A549 (cell line): ENCODE measurements at places on chromosomes 16 and 17.

- no peak for DNase-seq
Measured at GRCh38 chr16:57866529-57866918, 64.2 kb upstream of the KIFC3 start.

DNA sequence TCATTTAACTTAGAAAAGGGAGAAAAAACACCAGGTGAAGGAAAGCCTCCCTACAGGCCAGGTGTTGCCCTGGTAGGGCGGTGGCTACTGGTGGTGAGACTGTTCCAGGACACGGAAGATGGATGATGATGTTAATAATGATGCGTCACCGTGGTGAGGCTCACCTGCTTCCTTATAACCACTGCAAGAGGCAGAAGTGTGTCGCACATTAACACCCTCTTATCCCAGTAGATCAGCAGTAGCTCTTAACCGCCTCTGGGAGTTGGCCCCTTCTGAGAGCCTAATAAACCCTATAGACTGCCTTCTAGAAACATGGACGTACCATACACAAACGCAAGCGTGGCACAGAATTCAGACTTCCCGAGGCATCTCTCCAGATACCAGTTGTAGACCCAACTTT, 7.8 kb downstream of the BFAR start:
- DNase-seq = no peak

DNA sequence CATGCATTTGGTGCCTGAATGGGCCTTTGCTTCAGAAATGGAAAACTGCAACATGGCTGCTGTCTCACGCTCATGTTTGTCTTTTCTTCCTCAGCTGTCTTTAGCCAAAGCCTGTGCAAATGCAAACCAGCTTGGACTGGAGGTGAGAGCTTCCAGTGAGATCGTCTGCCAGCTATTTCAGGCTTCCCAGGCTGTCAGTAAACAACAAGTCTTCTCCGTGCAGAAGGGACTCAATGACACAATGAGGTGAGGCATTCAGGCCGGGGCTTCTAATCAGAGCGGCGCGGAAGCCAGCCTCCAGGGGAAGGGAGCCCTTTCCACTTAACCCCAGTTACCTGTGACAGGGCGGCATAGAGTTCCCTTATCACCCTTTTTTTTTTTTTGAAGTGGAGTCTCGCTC, 14.3 kb downstream of the CCNF start:
- DNase-seq = no peak

DNA sequence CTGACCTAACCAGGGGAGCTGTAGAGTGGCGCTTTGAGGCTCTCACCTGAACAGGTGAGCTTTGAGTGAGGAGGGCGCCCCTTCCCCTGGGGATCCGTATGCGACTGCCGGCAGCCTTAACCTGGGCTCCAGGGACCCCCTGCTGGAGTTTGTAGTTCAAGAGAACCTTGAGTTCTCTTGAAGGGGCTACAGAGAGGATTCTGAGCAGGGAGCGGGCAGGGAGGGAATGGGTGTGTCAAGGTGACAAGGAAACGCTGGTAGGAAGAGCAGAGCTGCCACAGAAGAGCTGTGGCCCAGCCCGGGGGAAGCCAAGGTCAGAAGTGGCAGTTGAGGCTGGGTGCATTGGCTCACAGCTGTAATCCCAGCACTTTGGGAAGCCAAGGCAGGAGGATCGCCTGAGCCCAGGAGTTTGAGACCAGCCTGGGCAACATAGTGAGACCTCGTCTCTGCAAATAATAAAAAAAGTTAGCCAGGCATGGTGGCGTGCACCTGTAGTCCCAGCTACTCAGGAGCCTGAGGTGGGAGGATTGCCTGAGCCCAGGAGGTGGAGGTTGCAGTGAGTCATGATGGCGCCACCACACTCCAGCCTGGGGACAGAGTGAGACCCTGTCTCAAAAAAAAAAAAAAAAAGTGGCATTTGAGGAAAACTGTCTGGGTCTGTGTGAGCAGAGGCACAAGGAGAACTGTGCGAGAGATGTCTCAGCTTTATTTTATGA, 1.2 kb downstream of the LLGL2 start:
- DNase-seq = no peak

DNA sequence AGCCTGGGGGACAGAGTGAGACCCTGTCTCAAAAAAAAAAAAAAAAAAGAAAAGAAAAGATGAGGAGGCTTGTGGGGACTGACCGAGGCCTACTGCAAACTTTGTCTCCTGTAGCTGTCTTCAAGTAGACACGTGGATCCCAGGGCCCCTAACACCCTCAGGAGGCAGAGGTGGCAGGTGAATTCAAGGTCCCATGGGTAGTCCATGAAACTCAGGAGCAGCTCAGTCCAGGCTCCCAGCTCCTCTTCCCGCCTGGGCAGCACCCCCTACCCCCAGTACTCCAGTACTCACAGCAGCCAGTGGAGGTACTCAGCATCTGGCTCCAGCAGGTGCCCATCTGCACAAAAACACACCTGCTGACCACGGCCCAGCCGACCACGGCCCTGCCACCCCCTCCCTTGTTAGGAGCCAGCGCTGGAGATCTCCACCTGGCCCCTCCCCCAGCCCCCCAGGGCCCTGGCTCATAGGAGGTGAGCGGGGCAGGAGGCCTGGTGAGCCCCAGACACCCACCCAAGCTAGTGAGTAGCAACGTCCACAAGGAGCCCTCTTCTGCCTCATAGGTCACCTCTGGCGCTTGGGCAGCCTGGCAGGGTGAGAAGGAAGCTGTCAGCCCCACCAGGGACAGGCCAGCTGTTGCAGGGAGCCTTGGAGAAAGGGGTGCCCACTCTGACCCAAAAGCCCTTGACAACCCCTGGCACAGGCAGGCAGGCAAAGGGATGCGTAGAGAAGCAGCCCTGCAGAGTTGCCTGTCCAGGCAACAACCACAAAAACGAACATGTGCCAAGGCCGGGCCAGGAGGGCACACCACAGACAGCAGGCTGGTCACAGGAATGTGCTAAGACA, 3.8 kb downstream of the MRPL38 start:
- no peak for DNase-seq

DNA sequence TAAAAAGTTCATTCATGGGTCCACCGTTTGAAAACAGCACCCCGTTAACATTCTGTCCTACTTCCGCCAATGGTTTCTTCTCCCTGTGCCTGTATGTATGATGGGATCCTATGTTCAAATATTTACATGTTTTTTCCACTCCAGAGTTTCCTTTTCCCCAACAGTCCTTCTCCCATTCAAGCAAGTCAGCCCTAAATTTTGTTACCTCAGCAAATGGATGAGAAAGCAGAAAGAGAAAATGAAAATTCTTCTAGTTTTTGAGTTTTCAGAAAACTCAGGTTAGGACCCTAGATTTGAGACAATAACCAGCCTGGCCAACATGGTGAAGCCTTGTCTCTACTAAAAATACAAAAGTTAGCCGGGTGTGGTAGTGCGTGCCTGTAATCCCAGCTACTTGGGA, 3.5 kb upstream of the ERN2 start:
- DNase-seq = no peak

DNA sequence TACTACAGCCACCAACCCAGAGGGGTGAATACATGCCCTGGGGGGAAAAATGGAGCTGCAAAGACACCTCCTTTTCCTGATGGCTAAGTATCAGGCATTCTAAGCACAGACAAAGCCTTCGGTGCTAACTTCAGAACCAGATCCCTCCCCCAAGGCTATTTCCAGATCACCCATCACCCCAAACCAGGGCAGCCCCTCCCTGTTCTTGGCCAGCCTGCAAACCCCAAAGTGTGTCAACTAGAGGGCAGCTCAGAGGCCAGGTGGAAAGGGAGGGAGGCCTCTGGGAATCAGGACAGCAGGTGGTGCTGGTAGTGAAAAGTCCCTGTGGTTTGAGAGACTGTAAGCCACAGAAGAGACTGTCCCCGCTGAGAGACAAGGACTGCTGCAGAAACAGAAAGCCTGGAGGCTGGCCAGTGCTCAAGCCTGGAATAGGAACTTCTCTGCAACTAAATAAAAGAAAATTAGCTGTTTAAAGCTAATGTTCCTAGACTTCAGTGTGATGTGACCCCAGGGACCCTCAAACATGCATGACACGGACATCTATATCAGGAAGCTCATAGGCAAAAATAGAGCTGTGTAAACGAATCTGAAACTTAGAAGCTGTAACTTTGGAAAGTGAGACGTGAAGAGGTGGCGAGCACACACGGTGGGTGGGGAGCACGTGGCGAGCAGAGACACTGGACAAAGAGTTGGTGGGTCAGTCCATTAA, 9.1 kb downstream of the TUBG1 start:
- peak; percentile 58 for DNase-seq

DNA sequence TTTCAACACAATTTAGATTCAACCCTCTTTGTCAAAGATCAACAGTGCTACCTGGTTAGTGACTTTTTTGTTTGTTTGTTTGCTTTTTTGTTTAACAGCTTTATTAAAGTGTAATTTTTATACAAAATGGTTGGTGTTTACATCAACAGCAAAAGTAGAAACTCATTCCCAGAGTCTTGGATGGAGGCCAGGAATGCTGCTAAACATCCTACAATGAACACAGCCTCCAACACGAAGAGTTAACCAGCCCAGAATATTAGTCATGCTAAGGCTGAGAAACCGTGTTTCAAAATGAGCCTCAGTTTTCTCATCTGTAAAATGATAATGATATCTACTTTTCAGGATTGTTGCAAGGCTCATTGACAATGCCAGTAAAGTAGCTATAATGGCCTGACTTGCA, 211.0 kb upstream of the MAF start:
- DNase-seq = no peak

- peak; percentile 46 for DNase-seq
Measured at GRCh38 chr16:30748634-30749445, 615 bp downstream of the PHKG2 start.

DNA sequence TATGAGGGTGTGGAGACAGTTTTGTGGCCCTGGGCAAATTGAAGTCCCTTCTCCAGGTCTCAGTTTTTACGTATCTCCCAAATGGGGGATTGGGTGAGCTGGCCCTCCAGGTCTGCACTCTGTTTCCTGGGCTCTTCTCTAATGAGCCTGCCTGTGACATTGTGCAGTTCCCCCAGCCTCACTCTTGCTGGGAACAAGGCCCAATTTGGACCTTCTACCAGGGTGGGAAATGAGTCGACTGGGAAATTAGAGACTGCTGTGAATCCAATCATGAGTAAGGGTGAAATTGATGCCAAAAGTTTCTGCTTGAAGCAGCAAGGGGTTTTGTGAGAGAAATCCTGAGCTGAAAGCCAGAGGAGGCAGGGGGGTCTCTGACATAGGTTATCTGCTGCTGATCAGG, 71.5 kb upstream of the KSR1 start:
- DNase-seq = no peak

DNA sequence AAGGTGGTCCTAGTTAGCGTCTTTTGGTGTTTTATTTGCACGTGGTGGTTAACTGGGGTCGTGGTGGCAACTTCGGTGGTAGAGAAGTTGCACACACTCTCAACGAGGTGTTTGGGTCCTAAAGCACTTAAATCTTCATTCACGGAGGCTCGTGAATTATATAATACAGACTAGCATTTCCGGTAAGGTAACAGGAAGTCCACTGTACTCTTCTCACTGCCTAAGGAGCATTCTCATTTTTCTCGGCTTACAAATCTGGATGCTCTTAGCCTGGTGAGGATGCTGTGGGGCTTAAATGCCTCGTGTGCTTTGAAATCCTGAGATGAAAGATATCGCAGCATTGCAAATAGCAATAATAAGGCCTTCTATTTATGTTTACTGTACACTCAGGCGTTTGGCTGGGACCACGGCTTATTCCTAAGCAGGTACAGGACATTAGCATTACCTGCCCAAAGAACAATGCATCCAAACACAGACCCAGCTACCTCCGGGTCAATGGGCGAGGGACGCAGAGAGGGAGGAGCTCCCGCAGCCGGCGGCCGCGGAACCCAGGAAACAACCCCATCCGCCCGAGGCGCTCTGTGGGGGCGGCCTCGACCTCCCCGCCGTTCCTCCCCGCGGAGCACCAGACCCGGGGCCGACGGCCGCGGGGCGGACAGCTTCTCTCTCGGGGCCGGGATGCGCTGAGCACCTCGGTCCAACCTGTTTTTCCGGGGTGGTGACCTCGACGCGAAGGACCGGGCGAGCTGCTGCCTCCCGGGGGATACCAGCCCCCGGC, 856 bp downstream of the DNAJA2 start:
- peak; percentile 28 for DNase-seq

DNA sequence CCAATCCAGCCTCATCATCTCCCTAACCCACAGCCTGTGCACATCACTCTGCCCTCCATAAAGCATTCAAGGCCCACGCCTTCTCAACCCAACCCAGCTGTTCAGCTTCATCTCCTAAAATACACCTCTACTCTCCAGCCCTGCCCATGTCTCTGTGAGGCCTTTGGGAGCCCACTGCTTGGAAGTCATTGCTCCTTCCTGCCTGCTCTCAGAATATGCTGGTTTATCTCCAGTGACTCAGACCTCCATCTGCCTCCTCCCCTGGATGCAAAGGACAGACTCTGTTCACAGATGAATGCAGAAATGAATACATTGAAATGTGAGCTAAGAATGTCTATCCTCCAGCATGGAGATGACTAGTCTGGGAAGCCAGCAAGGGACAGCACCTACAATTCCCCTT, 19.0 kb downstream of the KCNG4 start:
- DNase-seq = no peak

GRCh38 chr16:66120656-66121055, 245.8 kb upstream of the CDH5 start:
- no peak for DNase-seq

DNA sequence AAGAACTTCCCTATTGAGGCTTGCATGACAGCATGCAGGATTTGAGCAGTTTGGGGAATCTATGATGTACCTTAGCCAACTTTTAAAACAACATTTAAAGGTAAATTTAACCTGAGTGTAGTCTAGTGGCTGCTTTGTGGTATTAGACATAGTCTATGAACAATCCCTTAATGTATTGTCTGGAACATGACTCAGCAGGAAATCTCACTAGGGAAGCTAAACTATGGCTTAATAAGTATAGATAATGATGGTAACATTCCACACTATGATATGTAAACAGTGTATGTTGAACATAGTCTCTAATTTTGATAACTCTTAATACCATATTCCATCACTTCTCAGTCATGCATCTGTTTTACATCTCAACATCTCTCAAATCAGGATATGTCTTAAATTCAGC, 52.1 kb upstream of the SLC12A3 start:
- peak; percentile 25 for DNase-seq

DNA sequence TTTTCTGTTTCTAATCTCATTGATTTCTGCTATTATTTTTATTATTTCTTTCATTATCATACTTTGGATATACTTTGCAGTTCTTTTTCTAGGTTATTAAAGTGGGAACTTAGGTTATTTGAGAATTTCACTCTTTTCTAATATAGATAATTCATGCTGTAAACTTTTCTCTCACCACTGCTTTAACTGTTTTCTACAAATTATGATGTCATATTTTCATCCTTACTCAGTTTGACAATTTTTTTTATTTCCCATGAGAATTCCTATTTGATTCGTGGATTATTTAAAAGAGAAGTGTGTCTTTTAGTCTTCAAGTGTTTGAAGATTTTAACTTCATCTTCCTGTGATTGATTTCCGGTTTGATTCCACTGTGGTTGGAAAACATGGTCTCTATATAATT, 336.8 kb upstream of the SALL1 start:
- DNase-seq = no peak
